ENCODE measurements at places on chromosomes 7 and 10.

DNA sequence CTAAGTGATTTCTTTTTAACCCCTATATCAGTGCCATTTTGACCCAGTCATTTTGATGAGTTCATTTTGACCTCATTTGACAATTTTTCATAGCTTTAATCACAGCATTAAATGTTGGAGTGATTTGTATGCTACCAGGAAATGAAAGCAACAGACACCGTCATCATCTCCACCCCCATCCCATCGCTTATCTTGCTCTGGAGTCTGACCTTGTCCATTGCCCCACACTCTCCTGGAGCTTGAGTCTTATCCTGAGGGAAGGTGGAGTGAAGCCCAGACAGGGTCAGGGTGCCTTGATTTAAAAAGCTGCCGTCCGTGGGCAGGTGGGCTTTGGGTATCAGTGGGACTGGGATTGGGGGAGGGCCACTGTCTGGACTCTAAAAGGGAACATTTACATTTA lies 94.7 kb upstream of the JCAD start:
- no peak for DNase-seq

DNA sequence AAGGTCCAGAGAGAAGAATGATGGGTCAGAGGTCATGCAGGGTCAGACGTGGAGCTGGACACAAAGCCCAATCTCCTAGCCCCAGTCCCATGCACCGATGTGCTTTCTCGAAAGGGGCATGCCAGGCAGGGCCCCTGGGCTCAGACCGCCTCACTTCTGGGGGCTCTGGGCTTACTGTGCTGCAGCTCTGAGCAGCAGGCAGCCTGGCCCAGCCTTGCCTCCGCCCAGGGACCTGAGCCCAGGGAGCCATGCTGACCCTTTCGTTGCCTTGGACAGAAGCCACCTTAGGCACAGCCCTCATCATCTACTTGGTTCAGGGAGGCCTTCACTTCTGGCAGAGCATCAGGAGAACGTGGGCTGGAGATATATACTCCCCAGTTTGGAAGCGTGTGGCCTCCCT lies 161.2 kb downstream of the GRK5 start:
- DNase-seq: no peak

DNA sequence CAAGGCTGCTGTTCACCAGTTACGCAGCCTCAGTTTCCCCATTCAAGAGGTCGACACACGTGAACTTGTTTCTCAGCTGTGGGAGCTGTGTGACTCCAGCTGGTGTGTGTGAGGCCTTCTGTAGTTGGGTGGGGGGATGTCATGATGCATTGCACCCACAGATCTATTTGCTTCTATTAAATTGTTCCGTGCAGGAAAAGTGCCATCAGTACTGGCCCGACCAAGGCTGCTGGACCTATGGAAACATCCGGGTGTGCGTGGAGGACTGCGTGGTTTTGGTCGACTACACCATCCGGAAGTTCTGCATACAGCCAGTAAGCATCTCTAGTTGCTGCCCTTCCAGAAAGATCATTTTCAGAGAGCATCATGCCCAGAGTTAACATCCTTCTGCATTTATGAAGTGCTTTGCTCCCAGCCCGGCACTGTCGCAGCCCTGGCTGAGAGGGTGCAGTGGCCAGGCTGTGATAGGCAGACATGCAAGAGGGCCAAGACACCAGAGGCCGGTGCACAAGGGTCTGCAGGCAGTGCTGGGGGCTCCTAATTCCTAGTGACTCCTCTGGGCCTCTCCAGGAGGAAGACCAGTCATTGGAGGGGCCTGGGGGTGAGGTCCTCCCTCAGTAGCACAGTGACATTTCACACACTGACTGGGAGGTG lies 60.2 kb downstream of the MKI67 start:
- DNase-seq: no peak

DNA sequence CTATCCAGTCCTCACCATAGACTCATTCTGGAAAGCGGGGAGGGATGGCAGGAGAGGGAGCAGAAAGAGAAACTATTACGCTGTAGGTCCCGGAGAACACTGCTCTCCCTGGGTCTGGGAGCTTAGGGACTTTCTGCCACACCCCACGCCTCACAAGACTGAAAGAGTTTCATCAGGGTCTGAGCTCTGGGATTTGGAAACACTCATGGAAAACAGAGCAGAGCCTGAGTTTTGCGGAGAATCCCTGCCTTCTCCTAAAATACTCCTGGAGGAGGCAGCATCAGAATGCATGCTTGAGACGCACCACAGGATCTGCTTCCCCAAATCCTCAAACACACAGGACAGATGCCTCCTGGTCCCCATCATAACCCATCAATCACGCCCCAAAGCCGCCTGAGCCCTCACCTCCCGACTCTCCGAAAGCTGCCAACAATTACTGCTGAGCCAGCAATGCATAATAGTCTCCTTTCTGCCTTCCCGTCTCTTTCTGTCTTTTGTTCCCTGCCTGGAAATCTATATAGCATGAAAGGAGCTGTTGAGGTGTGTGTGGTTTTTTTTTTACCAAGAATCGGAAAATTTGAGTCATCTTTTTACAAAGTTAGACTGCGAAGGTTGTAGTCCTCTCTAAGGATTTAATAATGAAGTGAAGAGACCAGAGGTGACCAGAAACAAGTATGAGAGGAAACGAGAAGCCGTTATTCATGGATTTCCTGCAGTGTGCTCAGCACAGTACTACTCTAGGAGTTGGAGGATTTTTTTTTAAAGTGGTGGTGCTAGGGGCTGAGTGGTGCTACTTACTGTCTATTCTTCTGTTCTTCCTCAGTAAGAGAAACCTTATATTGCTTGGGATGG lies 37.7 kb downstream of the ASB13 start:
- no peak for DNase-seq

DNA sequence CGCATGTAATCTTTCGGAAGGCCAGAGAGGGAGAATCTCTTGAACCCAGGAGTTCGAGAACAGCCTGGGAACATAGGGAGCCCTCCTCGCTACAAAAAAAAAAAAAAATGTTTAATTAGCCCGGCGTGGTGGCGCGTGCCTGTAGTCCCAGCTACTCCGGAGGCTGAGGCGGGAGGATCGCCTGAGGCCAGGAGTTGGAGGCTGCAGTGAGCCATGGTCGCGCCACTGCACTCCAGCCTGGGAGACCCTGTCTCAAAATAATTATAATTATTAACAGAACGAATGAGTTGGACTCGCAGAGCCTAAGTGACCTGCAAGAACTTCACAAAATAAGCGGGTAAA lies 794 bp downstream of the PCGF6 start:
- DNase-seq: no peak

DNA sequence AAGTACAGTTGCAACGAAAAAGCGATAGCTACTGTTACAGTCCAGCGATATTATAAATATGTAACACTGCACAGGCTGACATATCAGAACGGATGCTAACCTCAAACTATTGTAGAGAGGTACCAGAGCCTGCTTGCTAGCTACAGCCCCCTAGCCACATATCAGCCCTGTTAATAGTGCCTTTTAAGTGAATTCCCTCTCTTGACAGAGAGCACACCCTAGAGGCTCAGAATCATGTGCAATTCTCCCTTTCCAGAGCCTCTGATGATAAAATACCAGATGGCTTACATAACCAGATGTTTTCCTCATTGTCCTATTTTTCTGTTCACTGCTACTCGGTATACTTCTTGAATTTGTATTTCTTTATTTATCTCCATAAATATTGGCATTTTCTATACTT lies 960.7 kb upstream of the CELF2 start:
- no peak for DNase-seq

DNA sequence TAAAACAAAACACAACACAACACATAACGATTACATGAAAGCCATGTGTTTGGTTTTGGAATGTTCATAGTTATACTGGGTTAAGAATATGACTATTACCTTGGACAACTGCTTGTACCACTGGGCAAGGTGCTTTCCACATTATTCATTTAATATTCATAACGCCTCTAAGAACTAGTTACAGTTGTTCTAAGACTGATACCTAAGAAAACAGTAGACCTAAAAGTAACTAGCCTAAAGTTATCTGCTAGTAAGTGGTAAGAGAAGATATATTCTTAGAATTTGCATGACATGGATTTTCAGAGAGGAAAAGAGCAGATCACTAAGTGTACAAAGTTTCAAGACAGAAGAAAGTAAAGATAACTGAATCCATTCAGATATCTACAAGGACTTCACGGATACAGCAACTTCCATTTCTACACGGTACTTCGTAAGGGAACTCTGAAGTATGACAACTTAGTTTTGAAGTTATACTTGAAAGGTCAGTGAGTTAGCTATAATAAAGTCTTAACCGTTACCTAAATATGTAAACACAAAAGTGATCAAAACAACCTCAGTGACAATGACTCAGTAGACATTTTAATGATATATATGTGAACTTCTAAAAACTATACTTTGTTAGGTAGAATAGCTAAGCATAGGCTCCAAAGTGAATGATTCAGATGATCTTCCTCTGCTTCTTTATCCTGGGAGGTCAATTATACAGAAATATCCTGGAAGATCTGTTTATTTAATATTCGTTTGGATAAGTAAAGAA lies 65.1 kb downstream of the MINDY3 start:
- DNase-seq: no peak

GRCh38 chr7:411677-412312 lies 107.9 kb downstream of the PDGFA start:
- no peak for DNase-seq
